Activated naive CD4-positive, alpha-beta T cell treated with anti-CD3 and anti-CD28 coated beads for 36 hours (primary cell): ENCODE measurements at places on chromosomes 3 and 15. TPM values are rescaled to one million over a fixed set of nuclear protein-coding genes. Genes with fewer than 3 reads are reported as not detected.

KBTBD13 gene
- not detected for total RNA-seq

SLC28A1 gene
- not detected for total RNA-seq

PEX11A gene
- 1.0 TPM for total RNA-seq

MESP2 gene
- not detected for total RNA-seq

CTNNB1 gene
- 115 TPM for total RNA-seq

PLSCR4 gene
- not detected for total RNA-seq

NR1D2 gene
- 6.0 TPM for total RNA-seq

LRRN1 gene
- total RNA-seq: 0.49 TPM

SLC22A13 gene
- total RNA-seq: not detected

ADCY5 gene
- not detected for total RNA-seq

UBXN7 gene
- total RNA-seq: 62.5 TPM

ZMAT3 gene
- total RNA-seq: 26.9 TPM

ARRDC4 gene
- total RNA-seq: 0.17 TPM

ACTRT3 gene
- not detected for total RNA-seq

GOLIM4 gene
- 0.98 TPM for total RNA-seq

GUCA1C gene
- total RNA-seq: not detected

GOLGA6L7 gene
- total RNA-seq: not detected

RSL24D1 gene
- total RNA-seq: 201 TPM

CDHR4 gene
- not detected for total RNA-seq

TTLL13 gene
- 0.26 TPM for total RNA-seq

CCK gene
- not detected for total RNA-seq
